ENCODE measurements at places on chromosomes 3 and 15. TPM values are rescaled to one million over a fixed set of nuclear protein-coding genes. Genes with fewer than 3 reads are reported as not detected.

- peak; percentile 89 for DNase-seq
Observed at GRCh38 chr15:52010633-52011595, 8.1 kb upstream of the MAPK6 start.

DNA sequence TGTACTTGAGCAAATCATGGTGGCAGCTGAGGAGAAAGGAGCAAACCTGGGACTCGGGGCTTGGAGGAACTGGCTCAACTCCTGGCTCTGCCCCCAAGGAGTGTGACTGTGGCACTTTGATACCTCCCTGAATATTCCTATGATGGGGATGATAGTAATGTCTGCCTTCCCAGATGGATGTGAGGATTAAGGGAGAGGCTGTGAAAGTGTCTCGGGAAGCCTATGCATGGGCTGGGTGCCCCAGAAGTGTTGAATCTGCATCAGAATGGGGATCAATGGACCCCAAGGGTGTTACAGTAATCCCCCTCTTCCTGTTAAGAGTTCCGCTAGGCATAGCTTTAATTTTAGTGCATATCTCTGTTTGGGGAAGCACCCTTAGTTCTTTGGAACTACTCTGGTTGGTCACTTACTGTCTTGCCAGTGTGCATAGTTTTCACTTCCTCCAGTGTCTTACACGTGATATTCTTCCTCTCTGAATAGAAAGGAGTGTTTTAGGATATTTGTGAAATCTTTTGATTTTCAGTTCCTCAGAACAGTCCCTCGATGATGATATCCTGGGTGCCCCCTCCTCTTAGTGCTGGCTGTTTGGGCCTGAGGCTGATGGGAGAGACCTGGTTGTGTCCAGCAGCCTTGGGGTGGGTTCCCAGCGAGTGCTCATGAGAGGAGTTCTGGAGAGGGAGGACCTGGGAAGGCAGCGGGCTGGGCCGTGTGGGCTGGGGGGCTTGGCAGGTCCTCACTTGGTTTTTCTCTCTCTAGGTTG, 97.5 kb downstream of the CHDH start:
- DNase-seq, result no peak

DNA sequence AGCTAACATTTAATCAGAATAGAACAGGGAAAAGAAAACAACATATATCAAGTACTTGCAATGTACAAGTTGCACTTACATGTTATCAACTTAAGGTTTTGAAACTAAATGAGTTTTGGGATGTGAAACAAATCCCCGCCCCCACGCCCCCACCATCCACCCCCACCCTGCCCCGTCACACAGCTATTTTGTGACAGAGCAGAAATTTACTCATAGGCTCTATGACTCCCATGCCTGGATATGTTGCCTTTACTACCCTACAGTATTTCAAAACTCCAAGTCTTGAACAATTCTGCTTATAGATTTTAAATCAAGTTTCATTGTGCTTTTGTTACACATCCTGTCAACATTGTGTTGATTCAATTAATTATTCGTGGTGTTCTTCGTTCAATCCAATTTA, 18.1 kb upstream of the IL1RAP start:
- no peak for DNase-seq

DNA sequence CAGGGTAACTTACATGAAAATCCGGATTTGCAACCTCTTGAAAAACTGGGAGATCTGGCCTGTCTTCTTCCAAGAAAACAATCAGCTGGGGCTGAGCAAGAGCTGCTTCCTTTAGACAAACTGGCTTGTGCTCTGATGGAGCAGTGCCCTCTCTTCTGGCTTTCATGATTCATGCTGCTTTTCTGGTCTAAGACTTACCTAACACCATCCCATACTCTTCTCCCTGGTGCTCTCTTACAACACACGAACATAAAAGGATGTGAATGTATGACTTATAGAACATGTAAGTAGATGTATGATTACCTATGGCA, 9.9 kb downstream of the TJP1 start:
- peak; percentile 39 for DNase-seq

GRCh38 chr15:82966671-82967071, 14.2 kb upstream of the HOMER2 start:
- DNase-seq, result no peak

GRCh38 chr3:116102037-116102436, 343.2 kb downstream of the LSAMP start:
- DNase-seq, result no peak

DNA sequence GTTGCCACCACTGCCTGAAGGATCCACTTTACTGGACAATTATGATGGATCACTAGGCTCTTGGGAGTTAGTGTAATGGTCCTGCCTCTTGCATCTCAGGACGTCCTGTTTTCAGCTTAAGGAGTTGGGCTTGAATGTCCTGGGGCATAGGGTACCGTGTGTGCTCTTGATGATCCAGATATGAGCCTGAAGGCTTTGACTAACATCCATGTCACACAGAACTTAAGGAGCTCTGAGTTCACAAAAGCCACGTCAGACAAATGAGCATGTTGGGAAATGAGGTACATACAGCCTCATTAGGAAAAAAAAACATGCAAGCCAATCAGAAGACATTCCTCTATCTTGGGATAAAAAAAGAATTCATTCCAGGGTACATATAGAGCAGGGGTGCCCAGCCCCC, 40.8 kb downstream of the CA12 start:
- no peak for DNase-seq

Gene RTP4
- total RNA-seq, result not detected

Gene TMCC1
- total RNA-seq, result 17.3 TPM
